Peyer's patch (tissue), 4 donors: ENCODE measurements at places on chromosomes 5 and 9. TPM values are rescaled to one million over a fixed set of nuclear protein-coding genes. Genes with fewer than 3 reads are reported as not detected.
A peak's percentile ranks its signal among the peaks of the same experiment; 100 is the strongest.

- H3K27me3 ChIP-seq, result no peaks in the 10 kb centered on the region
- H3K4me1 ChIP-seq, result no peaks in the 10 kb centered on the region
- no peak overlapping the region for H3K27ac ChIP-seq
- no peaks in the 10 kb centered on the region for H3K36me3 ChIP-seq
Observed at GRCh38 chr5:1285141-1285540, 9.7 kb downstream of the TERT start.

GRCh38 chr5:139243425-139243970, 45.3 kb upstream of the SIL1 start:
- H3K27ac ChIP-seq, result no peak overlapping the region
- H3K27me3 ChIP-seq, result no peaks in the 10 kb centered on the region
- DNase-seq, result no peak
- H3K36me3 ChIP-seq, result no peaks in the 10 kb centered on the region
- no peak overlapping the region for H3K4me3 ChIP-seq

Gene BHMT2
- 2.8 TPM for total RNA-seq

DNA sequence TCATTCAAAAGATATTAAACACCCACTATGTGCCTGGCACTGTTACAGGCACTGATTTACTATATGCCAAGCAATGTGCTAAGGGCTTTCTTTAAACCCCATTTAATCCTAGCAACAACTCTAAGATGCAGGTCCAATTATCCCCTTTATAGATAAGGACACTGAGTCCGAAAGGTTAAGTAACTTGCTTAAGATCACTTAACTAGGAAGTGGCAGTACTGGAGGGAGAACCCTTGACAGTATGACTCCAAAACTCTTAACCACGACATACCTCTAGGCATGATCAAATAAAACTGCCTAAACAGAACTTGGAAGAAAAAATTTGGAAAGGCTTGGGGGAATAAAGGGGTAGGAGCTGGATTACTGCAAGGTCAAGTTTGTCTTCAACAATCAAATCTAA, 1.7 kb downstream of the RAB14 start:
- no peaks in the 10 kb centered on the region for H3K36me3 ChIP-seq
- H3K4me1 ChIP-seq, result peaks cover 57% of the 10 kb centered on the region
- peak overlapping the region; percentile 98 for H3K27ac ChIP-seq
- peak overlapping the region; percentile 92 for H3K4me3 ChIP-seq
- H3K27me3 ChIP-seq, result no peaks in the 10 kb centered on the region

Gene BRD3
- 57.8 TPM for total RNA-seq

GRCh38 chr5:140236891-140237598, 62.1 kb downstream of the CYSTM1 start:
- DNase-seq, result no peak
- H3K36me3 ChIP-seq, result no peaks in the 10 kb centered on the region
- no peaks in the 10 kb centered on the region for H3K27me3 ChIP-seq
- H3K4me1 ChIP-seq, result peaks cover 13% of the 10 kb centered on the region
- H3K4me3 ChIP-seq, result no peak overlapping the region

DNA sequence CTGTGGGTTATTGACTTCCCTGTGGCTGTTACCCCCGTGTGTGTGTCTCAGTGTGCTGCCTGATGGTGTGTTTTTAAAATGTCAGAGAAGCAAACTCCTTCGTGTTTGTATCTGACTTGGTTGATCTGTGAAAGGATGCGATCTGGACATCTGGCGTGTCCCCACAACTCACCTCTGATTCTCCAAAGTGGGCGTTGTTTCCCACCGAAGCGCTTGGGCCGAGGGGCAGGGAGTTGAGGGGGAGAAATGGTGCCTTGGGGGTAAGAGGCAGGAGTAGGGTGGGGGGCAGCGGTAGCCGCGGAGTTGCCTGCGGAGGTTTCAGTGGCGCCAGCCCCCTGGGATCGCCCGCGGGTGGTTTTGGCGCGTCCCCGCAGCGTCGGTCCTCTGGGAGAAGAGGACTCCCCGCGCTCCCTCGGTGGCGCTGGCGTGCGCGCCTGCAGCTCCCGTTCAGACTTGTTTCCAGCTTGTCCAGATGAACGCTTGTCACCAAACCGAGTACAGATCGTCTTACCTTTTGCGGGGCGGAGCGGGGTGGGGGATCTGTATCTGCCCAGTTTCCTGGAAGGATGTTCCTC, 1.1 kb downstream of the MAST4 start:
- H3K4me3 ChIP-seq, result peak overlapping the region; percentile 69
- H3K27me3 ChIP-seq, result no peaks in the 10 kb centered on the region
- H3K4me1 ChIP-seq, result no peaks in the 10 kb centered on the region
- no peaks in the 10 kb centered on the region for H3K36me3 ChIP-seq
- no peak overlapping the region for H3K27ac ChIP-seq
- peak; percentile 52 for DNase-seq

Gene PDE8B
- 2.5 TPM for total RNA-seq

- H3K4me1 ChIP-seq, result no peaks in the 10 kb centered on the region
- no peaks in the 10 kb centered on the region for H3K36me3 ChIP-seq
- no peak overlapping the region for H3K4me3 ChIP-seq
- H3K27ac ChIP-seq, result no peak overlapping the region
- no peak for DNase-seq
Observed at GRCh38 chr9:16321461-16322119, 548.9 kb downstream of the BNC2 start.

GRCh38 chr5:114435885-114436299, 74.0 kb downstream of the KCNN2 start:
- H3K27me3 ChIP-seq, result no peaks in the 10 kb centered on the region
- H3K36me3 ChIP-seq, result no peaks in the 10 kb centered on the region
- H3K27ac ChIP-seq, result no peak overlapping the region
- DNase-seq, result no peak
- H3K4me3 ChIP-seq, result no peak overlapping the region

DNA sequence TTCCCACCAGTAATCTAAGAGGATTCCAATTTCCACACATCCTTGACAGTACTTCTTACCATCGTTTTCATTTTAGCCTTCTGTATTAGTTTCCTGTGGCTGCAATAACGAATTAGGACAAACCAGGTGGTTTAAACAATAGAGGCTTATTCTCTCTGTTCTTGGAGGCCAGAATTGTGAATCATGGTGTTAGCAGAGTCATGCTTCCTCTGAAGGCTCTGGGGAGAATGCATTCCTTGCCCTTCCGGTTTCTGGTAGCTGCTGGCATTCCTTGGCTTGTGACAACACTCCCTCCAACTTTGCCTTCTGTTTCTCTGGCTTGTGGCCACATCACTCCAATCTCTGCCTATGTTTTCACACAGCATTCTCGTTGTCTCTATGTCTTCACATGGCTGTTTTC, 23.5 kb downstream of the RIGI start:
- no peak overlapping the region for H3K4me3 ChIP-seq
- H3K27ac ChIP-seq, result no peak overlapping the region
- no peaks in the 10 kb centered on the region for H3K36me3 ChIP-seq
- no peaks in the 10 kb centered on the region for H3K27me3 ChIP-seq
- DNase-seq, result no peak
